ENCODE measurements at places on chromosomes 3 and 15.

DNA sequence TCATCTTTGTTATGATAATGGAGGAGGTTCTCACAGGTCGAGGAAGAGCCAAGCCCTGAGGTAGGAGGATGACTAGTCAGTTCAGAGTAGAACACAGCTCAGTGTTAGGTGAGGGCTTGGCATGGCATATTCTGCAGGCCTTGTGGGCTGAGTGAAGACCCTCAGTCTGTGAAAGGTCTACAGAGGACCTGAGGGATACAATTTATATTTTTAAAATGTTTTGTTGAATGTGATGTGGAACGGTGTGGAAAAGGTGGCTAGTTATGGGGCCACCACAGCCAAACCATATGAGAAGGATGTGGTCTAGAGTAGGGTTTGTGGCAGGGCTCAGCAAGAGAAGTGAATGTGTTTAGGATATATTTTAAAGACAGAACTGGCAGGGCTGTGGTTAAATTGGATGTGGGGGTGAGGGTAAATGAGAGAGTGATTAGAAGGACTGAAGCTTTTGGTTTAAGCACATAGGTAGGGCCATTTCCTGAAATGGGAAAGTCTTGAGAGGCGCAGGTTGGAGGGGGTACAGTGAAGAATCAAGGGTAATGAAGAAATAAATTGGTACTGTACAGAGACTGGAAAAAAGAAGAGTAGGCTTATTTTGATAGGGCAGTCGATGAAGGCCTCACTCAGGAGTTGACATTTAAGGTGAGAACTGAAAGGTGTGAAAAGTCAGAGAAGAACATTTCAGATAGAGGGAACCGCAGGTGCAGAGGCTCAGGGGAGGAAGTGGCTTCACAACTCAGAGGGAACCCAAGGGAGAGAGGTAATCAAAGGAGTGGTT is 60.5 kb downstream of the SPTSSB start:
- no peak for DNase-seq

DNA sequence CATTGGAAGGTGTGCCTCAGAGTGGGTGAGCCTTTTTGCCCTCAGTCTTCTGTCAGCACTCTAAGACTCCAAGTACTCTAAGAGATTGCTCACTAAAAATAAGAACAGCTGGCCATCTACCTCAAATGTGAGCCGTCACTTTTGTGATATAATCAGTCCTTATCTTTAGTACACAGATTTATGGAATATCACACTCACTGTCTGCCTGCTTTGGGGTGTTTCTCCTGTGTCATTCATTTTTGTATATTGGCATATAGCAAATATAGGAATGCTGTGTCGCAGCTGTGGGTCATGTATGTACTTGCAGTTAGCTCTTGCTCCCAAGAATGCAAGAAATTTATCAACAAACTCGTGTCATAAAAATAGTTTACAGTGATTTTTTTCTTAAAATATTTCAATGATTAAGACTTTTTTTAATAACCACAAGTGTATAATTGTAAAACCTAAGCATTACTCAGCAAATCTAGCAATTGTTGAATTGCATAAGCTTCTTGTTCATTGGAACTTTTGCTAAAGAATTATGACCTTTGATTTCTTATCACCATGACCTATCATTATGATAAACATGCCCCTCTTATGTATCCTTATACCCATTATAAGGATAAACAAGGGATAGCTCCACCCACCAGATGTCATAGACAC is 18.8 kb downstream of the SETD5 start:
- no peak for DNase-seq

- no peak for DNase-seq
Observed at GRCh38 chr15:95763426-95763825, 567.1 kb upstream of the NR2F2 start.

DNA sequence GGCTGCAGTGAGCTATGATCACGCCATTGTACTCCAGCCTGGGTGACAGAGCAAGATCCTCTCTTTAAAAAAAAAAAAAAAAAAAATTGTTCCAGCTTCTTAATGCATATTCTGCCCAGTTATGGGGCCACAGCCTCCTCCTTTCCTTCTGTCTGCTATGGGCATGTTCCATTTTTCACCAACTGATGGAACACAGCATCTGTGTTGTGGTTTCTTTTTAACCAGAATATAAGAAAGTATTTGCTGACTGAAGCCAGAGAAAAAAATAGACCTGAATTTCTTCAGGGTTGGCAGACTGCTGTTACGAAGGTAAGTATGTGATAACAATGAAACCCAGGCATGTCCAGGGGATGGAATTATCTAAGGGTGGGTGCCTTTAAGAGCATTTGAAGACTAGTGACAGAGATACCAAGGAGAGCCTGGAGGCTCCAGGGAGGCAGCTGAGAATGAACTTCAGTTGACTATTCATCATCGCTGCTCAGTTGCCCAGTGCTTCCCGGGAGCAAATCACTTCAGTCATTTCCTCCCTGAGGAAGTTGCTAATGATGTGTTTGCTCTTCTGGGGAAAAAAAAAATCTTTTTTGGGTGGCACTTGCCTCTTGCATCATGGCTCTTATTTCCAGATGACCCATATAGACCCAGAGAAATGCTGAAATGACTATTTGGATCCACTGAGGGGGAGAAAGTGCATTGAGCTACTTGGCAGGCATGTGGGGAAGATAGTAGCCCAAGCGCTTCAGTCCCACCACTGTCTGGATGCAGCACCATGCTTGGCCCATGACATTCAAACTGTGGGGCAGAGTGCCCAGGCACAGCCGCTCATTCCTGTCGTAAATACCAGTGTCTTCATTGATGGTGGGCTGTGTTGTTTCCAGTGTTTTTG is 14.5 kb downstream of the NCBP2 start:
- DNase-seq: no peak

DNA sequence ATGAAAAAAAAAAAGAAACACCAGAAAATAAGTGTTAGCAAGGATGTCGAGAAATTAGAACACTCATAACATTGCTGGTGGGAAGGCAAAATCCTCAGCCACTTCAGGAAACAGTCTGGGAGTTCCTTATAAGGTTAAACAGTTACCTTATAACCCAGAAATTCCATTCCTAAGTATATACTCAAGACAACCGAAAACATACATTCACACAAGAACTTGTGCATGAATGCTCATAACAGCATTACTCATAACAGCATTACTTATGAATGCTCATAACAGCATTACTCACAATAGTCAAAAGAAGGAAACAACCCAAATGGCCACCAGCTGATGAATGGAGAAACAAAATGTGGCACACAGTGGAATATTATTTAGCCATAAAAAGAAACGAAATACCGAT is 34.8 kb upstream of the DCP1A start:
- no peak for DNase-seq

DNA sequence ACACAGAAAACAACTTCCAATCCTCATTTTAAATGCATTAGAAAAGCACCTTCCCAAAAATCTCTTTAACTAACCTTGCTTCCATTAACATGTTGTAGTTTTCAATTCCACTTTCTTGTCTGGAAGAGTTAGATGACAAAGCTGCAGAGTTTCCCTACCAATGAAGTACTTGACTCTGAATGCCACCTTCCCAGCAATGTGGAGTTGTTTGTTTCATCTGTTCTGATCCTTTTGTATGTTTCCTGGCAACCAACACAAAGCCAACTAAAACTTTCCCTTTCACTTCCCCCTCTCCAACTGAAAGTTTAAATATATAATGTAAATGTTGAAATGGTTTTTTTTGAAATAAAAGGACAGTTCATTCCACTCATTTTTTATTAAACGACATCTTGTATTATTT is at the start of gene WDR49:
Gene WDR49 (minus strand): TSS at position 183 of the 400 bp plus-strand sequence. CDS start 517 bp downstream, outside the sequence.
- no peak for DNase-seq

DNA sequence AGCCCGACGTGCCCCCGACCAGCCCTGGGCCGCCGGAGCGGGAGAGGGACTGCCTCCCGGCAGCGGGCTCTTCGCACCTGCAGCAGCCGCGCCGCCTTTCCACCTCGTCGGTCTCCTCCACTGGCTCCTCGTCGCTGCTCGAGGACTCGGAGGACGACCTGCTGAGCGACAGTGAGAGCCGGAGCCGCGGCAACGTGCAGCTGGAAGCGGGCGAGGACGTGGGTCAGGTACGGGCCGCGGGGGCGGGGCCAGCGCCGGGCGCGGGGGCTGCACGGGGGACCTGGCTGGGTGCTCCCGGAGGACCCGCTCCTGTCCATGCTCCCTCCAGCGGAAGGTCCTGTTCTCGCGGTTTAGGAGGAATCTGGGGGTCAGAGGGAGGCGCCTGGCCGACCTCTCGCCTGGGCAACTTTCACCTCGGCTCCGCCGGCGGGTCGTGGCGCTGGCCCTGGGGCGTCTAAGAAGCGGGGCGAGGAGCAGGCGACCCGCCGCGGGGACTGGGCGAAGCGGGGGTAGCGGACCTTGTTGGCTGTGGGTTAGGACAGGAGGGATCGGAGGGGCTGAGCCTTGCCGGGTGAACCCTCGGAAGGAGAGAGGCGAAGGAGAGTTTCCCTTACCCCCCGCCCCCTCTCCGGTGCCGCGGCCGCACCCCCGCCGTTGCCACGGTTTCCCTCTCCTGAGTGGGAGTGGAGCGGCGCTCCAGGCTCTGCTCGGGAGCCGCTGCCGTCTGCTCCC is 682 bp downstream of the ITPKA start:
- no peak for DNase-seq

DNA sequence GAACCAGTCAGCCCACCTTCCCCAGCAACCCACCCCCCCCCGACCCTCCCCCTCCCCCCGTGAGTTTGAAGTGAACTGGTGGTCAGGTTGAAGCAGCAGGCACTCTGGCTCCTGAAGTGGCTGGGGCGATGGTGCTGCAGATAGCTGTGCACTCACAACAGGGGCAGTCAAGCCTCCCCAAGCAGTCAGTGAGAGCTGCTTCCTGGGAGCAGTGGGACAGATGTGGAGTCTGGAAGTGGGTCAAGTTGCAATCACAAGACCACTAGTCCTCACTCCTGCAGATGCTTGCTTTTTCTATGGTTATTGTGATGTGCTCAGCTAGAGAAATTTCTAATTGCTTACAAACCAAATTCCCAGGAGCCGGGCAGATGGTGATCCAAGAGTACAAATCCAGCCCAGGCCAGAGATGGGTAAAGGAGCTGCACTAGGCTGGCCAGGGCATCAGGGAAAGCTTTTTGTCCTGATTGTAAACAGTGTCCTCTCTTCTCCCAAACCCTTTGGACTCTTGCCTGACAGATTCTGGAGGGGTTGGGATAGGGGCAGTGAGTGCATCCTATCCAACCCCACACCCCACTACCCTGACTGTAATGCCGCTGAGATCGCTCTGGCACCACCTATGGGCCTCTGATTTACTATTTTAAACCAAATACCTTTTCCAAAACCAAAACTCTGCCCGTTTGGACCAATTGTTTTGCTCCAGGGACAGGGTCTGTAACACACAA is 9.8 kb upstream of the CLPX start:
- no peak for DNase-seq

DNA sequence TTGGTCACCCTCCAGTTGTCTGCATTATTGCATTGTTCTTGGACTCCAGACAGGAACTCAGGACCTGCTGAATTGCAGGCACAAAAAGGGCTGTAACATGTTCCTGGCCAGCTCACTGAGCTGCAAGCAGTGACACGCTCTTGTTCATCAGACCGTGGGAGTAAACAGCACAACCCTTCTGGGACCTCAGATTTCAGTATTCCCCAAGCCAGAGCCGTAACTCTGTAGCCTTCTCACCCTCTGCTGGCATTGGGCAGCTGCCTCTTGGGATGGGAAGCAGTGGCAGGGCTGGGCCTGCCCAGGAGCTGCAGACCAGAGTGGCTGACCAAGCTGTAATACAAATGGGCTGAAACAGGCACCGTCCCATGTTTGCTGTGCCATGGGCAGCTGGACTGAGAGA is 607.1 kb upstream of the BCHE start:
- no peak for DNase-seq

DNA sequence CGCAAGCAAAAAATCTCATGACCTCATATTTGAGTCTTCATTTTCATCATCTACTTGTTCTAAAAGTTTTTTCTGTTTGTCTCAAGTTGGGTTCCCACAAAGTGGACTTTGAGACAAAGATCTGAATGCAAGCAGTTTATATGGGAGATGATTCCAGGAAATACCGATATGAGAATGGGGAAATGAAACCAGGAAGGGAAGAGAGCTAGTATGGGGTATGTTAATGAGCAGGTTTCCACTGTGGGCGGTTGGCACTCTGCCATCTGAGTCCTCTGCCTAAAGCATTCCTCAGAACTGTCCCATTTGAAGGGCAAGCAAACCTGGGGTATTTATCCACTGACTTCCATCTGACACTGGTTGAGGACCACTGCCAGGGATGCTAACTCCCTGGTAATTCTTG is 8.8 kb downstream of the ADPRH start:
- no peak for DNase-seq

- DNase-seq: no peak
Observed at GRCh38 chr15:53869044-53869805, 109.0 kb upstream of the UNC13C start.

GRCh38 chr3:167406876-167407492 is 26.9 kb upstream of the ZBBX start:
- DNase-seq: peak; percentile 14

DNA sequence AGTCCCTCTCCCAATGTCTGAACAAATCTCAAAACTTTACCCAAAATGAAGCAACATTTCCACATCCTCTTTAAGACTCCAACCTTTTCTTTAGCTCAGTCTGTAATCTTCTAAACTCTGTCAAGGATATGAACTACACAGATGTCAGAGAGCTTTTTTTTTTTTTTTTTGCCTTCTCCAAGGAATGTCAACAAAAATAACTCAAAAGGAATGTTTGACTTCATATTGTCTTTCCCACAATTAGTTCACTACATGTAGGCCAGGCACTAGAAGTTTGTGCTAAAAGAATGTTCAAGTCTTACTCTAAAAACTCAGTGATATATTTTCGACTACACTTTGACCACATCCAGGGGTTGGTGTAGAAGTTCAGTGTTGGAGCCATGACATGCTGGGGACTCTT is 37.1 kb downstream of the ADAMTS9 start:
- DNase-seq: no peak

- DNase-seq: no peak
Observed at GRCh38 chr3:49865198-49865784, 4.4 kb downstream of the CAMKV start.

DNA sequence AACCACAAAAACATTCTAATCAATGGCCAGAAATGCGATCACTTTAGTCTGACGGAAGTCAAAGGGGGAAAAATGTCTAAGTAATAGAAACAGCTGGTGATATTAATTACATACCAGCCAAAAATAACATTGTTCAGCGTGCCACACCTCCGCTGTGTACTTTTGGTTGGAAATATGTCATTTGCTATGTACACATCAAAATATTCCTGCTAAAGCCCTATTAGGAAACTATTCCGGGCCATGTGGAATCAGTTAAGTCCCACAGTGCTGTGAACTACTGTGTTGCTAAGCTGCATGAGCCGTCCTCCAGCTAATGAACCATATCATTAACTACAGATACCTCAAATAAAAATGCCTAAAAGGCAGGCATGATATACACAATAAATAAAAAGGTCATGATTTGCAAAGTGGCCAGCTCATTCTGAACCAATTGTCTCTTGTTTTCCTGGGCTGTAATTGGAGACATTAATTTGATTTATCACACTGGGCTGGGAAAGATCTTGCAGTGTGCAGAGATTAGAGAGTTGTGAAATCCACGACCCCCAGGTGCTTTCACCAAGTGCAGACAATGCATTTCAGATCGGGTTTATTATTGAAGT is 200.5 kb upstream of the LRTM1 start:
- no peak for DNase-seq

DNA sequence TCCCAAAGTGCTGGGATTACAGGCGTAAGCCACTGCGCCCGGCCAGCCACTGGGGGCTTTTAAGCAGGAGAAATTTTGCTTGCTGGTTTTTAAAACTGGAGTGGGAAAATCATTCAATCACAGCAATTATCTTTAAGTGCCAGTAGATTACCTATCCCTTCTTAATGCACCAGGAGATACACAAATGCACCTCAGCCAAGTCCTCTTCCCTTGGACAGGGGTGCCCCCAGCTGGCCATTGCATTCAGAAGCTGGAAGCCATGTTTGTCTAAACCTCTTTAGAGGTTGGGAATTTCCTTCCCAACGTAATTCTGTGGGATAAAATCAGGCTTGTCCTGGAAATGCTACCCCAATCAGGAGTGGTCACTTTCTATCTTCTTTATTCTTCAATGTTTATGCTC is 26.6 kb downstream of the MIX23 start:
- DNase-seq: no peak

Measured in nucleus accumbens (tissue), 56 donors.